GM12892 (cell line): ENCODE measurements at places on chromosomes 11 and 22.

DNA sequence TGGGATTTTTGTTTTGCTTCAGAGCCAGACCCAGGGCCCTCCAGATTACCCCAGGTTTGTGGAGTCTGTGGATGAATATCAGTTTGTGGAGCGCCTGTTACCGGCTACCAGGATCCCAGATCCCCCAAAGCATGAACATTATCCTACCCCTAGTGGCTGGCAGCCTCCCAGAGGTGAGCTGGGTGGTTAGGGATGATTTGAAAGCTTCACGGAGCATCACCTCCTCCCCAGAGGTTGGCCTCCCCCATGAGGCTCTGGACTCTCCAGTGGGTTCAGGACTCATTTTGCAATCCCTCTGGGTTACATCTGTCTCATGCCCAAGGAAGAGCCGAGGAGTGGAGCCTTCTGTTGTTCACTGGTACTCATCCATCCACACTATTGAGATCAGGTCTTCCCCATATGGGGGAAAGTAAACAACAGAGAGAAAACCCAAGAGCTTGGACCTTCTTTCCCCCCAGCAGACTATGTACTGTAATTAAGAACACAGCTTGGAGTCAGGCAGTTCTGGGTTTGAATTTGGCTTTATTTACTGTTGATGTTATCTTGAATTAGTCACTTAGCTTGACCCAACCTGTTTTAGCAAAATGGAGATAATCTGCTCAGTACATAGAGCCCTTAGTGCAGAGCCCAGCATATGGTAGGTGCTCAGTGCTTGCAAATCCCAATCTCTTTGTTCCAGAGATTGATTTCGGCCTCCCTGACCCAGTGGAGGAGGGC, 2.5 kb downstream of the MRPL49 start:
- no peak for DNase-seq

- DNase-seq = no peak
Measured at GRCh38 chr11:96704847-96705246, 315.0 kb downstream of the JRKL start.

DNA sequence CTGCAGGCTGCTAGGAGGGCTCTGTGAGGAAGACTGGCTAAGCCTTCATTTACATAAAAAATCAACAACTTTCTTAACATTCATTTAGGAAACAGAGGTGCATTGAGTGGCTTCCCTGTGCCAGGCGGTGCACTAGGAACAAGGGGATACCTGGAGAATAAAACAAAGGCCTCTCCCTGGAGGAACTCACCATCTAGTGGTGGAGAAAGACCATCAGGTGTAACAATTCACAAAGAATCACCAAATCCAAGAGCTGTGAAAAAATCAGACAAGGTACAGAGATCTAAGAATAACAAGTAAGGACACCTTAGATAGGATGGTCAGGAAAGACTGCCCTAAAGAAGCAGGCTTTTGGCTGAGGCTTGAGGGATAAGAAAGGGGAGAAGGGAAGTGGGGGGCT, 40.3 kb downstream of the CSNK2A3 start:
- DNase-seq = no peak

- no peak for DNase-seq
Measured at GRCh38 chr11:116927163-116927974, 89.9 kb upstream of the APOA1 start.

GRCh38 chr22:43205261-43205691, 18.3 kb upstream of the TTLL12 start:
- no peak for DNase-seq

- no peak for DNase-seq
Measured at GRCh38 chr11:21710809-21711208, 482.1 kb upstream of the ANO5 start.

DNA sequence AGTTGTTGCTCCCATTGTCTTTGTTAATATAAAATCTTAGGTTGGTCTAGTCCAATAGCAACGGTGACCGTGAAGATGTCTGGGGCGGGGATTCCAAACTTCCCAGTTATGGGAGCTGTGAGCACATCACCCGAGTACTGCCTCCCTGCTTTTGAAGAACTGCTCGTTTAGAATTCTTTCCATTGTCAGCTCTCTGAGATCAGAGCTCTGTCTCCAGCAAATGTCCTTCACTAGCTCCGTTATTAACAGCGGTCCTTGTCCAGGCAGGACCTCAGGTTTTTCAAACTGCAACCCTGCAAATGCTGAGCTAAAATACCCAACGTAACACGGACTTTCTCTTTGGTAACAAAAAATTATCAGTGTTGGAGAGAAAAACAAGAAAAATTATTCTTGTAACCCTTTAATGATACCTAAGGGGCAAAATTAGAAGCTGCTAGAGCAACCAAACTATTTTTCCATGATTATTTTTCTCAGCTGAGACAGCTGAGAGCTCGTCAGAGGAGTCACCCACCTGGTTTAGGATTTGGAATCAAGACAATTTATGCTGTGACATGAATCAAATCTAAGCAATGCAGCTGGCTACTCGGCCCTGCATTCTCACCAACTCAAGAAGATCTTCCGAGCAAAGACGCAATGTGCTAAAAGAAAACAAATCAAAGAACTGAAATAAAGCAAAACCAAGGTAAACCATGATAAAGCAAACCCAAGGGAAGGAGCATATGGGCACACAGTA, 15.1 kb upstream of the EFCAB6 start:
- DNase-seq = no peak

DNA sequence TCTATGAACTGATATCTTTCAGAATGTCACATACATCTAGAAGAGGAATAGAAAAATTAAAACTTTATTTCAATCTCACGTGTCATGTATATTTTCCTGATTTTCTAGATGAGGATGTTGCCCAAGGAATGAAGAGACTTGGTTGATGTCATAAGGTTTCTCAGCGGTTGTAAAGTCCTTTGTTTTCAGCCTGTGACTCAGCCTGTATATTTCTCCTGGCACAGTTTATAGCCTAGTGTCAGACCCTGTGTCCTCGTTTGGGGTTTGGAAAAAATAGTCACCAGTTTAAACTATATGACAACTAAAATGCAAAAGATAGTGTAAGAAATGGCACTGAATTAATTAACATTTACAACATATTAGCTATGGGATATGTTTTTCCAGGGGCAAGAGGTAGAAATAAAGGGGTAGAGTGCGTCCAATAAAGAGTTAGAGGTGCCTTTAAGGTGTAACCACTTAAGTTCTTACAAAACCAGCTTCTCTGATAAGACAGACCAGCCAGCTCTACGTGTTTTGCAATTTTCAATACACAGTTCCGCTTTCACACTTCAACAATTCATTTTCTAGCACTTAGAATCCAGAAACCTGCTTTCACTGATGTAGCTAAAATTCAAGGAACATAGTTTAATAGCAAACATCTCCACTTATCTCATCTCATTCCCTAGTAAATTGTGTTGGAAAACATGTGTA, 1432.6 kb upstream of the TENM4 start:
- no peak for DNase-seq

GRCh38 chr22:47444746-47445065, 682.3 kb downstream of the TBC1D22A start:
- no peak for DNase-seq
